ENCODE measurements at places on chromosomes 5 and 9.

DNA sequence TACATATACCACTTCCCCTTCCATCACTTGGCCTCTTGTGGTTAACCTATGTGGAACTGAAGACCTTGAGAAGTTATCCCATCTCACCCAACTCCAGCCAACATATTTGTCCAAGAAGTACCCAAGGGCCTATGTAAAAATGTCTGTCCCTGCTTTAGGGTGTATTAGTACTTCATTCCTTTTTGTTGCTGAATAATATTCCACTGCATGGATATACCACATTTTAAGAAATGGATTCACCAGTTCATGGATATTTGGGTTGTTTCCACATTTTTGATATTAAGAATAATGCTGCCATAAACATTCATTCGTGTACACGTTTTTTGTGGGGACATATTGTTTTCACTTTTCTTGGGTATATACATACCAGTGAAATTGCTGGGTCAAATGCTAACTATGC, 28.6 kb downstream of the IDNK start:
- DNase-seq: no peak

DNA sequence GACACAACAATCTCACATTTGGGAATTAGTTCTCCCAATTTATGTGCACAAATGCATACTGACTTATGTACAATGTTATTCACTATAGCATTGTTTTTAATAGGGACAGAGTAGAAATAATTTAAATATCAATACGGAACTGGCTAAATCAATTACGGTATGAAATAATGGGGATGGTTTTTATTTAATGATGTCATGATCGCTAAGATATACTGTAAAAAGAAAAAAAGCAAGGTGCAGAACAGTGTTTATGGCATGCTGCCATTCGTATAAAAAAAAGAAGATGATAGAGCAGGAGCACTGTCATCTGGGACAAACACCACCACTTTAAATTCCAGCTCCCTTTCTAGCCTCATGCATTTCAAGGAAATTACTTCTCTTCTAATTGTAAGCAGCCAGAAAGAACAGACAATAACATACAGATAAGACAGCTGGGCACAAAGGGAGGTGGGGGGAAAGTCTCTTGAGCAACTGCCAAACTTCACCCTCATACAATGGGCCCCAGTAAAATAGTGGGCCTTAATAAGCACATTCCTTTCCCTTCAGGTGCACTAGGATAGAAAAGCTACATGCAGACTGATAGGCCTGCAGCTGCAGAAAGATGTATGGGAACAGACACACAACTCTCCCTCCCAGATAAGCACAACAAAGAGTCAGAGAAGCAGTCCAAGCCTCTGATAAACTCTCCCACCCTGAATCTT, 8.4 kb downstream of the SREK1IP1 start:
- no peak for DNase-seq

DNA sequence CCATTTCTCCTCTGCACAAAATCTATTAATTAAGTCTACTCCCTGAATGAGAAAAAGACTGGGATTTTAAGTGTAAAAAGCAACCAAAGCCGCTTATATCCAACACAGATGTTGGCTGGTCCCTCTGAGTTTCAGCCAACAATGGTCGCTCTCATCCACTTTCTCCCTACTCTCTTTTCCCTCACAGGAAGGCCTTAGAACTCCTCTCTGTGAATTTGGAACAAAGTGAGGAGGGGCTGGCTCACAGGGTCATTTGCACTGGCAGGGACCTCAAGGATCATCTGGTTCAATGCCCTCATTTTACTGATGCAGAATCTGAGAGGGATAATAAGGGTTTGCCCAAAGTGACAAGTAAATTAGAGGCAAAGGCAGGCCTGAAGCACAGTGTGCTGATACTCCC, 64.0 kb downstream of the DPYSL3 start:
- DNase-seq: no peak

- DNase-seq: no peak
These were observed 6.2 kb downstream of the RBM22 start for GRCh38 chr5:150694612-150695011.

DNA sequence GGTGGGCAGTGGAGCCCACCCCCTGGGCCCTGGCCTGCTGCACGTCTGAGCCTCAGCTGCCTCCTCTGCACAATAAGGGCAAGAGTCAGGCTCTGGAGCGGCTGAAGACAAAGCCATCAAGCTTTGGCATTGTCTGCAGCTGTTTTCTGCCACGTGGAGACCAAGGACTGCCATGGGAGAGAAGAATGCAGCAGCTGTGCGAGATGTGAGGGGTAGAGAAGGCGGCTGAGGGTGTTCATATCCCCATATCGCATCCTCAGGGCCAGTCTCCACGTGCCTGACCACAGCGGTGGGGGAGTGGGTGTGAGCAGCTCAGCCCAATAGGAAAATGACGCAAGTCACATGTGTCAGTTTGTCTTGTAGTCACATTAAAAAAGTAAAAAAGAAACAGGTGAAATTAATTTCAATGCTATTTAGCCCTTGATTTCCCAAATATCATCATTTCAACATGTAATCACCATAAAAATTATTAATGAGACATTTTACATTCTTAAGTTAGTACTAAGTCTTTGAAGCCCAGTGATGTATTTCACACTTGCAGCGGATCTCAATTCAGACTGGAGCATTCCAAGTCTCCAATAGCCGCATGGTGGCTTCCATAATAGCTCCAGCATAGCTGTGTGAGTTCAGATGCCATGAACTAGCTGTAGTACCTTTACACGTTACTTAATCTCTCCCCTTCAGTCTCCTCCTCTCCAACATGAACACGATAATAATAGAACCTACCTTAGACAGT, 6.6 kb downstream of the C1QTNF2 start:
- no peak for DNase-seq

DNA sequence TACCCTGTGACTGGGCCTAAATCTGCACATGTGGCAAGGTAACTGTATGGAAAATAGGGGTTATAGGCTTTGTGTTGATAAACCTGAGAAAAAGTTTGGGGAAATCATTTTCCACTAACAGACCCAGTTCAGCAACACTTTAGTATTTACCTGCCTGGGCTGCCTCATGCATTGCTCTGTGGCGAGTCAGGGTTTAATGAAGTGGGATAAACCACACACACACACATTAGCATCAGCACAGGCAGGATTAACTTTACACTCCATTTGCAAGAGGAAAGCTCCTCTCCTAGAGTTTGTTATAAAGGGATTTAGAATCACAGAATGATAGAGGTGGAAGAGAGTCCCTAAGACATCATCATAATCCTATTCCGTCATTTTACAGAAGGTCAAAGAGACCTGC, 20.0 kb upstream of the ZCCHC7 start:
- no peak for DNase-seq
